ENCODE measurements at places on chromosomes 3 and 15. TPM values are rescaled to one million over a fixed set of nuclear protein-coding genes. Genes with fewer than 3 reads are reported as not detected.

HCN4 gene
- total RNA-seq: 0.25 TPM

PLA2G4E gene
- total RNA-seq: 8.8 TPM

CTXN2 gene
- not detected for total RNA-seq

SPPL2A gene
- total RNA-seq: 147 TPM

LRRC31 gene
- not detected for total RNA-seq

IFT122 gene
- total RNA-seq: 33.4 TPM

LRTM1 gene
- total RNA-seq: not detected

NMB gene
- 12.3 TPM for total RNA-seq
